ENCODE measurements at places on chromosomes 7 and 10.
A peak's percentile ranks its signal among the peaks of the same experiment; 100 is the strongest.

DNA sequence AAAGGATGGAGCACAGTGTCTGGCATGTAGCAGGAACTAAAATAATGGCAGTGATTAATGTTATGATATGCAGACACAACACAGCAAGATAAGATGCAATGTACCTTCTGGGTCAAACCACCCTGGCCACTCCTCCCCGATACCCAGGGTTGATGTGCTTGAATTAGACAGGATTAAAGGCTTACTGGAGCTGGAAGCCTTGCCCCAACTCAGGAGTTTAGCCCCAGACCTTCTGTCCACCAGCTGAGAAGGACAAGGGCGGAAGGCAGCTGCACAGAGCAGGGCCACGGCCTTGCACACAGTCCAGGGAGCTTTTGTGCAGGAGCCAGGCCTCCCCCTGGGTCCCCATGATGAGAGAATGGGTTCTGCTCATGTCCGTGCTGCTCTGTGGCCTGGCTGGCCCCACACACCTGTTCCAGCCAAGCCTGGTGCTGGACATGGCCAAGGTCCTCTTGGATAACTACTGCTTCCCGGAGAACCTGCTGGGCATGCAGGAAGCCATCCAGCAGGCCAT is at the start of gene RBP3:
RBP3 (plus strand) TSS at position 226 of the 514 bp plus-strand sequence; CDS start at position 348, 122 bp downstream.
- no peak for DNase-seq

- no peak for DNase-seq
Measured at GRCh38 chr10:65346466-65346865, 1579.4 kb upstream of the LRRTM3 start.

GRCh38 chr10:31467791-31468535 is 148.9 kb downstream of the ZEB1 start:
- DNase-seq: no peak

GRCh38 chr10:102917314-102917961 is 656 bp upstream of the CNNM2 start:
- DNase-seq: peak; percentile 71

- no peak for DNase-seq
Measured at GRCh38 chr10:77027576-77027975, 610.0 kb downstream of the KCNMA1 start.

- peak; percentile 36 for DNase-seq
Measured at GRCh38 chr10:3935933-3936359, 150.9 kb upstream of the KLF6 start.

DNA sequence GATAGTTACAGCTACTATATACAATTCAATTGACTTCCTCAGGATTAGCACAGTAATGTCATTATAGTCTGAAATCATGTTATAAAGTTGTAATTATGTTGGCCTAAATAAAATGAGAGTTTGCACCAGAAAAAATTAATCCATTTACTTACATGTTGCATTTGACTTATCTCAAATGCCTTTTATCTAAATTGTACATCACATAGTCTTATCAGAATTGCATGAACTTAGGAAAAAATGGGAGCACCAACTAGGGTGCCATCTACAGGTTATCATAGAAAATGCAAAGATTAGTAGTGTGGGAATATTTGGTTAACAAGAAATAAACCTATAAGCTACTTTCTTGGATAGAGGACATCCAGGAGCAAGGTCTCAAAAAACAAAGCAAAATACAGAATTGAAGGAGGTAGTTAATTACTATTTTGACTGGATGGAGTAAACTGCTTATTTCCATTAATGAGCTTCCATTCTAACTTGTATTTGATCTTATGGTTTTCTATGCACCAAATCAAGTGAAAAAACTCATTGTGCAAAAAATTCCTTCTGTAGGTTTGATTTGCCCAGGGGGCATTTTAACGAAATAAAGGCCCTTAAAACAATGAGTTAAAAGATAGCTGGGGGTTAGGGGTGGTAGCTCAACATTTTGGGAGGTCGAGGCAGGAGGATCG is 60.0 kb upstream of the ORC5 start:
- DNase-seq: peak; percentile 31

DNA sequence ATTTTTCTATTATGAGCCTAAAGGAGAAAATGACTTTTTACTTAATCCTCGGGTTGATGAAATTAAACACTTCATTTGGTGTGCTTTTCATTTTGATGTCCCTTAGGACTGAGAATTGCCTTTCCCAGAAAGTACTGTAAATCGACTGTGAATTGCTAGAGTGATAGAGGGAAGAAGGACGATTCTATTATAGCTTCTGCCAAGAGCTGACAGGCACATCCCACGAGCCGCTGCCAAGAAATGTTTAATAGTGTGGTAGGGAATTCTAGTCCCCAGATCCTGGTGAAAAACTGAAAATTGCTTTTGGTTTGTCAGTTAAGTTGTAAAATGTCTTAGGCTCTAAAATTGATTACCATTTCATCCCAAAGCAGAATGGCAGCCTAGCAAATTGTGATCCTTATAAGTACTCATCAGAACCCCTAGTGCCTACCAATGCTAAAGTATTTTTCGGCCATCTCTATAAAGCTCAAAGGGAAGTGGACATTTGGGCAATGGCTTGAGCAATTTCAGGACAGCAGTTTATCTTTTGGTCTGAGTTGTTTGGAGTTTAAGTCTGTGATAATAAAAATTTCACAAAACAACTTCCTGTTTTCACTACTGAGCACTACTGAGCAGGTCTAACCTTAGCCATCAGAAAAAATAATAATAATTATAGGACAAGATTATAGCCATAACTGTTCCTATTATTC is 44.6 kb upstream of the HYCC1 start:
- DNase-seq: peak; percentile 44

- DNase-seq: no peak
Measured at GRCh38 chr7:158424011-158424410, 163.6 kb downstream of the PTPRN2 start.

DNA sequence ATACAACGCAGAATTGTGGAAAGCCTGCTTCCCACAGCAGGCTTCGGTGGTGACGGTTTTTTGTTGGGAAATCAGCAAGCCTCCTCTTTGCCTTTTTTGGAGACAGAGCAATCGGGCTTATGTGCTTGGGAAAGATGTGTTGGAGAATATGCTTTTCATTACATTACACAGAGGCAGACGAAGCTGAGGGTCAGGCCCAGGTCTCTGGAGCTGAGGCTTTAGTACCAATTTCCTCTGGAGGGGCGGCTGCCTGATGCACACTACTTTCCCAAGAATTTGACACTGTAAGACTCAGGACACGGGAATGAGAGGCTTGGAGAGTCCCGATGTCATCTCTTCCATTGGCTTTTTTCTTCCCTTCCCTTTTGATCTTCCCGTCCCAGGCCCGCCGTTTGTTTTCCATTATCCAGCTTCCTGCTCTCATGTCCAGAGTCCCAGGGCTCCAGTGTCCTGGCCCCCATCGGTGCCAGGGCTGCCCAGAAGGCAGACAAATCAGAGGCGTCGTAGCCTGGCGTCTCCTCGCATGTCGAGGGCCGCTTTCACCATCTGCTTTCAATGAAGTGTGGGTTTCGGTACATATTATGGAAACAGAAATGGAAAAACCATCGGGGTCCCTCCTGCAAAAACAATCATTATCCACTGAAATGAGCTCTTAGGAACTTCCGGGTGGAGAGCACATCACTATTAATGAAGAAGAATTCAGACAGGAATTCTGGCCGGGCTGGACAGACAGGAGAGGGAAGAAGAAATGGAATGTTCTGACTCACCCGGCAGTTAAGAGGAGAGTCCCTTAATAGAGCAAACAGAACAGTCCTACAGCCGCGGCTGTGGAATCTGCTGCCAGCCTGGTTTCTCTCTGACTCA is 123.0 kb upstream of the JCAD start:
- peak; percentile 99 for DNase-seq

DNA sequence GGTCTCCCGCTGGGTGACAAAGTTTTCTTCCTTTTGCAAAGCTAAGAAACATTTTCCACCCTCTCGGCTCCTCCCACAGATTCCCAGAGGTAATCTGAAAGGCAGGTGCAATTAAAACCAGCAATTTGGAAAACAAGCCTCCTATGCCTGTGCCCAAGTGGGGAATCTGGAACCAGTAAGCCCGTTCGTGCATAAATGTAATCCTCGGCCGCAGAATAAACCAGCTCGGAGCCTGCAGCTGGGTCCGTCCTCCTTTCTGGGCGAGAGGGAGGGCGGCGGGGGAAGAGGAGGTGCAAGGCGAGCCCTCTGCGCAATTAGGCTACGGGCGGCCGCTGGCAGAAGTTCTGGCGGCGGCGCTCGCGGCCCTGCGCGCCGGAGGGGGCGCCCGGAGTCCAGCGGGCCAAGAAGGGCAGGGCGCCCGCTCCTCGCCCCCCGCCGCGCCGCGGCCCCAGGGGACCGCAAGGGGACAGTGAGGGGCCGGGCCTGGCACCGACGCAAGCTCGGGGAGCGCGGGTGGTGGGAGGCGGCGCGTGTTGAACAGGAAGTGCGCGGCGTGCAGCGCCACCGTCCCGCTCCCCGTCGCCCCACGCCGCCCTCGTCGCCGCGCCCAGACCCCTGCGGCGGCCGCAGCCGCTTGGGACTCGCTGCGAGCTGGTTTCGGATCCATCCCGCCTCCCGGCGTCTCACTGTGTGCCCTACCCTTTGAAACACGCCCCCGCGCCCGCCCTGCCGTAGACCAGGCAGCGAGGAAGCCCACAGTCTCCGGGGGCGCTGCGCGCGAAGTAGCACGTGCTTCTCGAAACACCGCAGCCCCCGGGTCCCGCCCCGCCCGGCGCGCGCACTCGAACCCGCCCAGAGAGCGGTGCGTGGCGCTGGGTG is at the start of gene PRKAG2:
PRKAG2 (minus strand) TSS at position 217 of the 879 bp plus-strand sequence. CDS start 495 bp downstream, outside the sequence.
- peak; percentile 26 for DNase-seq

GRCh38 chr10:110409926-110410325 is 87.8 kb upstream of the DUSP5 start:
- DNase-seq: no peak

DNA sequence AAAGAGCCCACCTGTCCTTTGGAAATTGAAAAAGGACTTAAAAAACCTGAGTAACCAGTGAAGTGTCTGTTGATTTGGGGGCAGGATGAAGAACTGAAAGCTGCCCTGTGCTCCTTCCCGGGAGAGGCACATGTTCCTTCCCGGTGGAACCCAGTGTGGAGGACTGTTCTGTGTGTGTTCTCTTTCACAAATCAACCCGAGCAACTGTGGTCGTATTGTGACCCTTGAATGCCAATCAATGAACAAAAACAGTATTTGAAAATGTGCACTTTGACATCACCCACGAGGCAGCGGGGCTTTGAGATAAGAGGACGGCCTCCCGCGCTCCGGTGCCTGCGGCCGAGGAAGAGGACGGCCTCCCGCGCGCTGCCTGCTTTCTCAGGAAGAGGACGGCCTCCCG is 139.0 kb downstream of the VIPR2 start:
- no peak for DNase-seq
